ENCODE measurements at places on chromosomes 4 and X.

- H3K4me3 ChIP-seq: no peak overlapping the region
- no peak overlapping the region for H3K27ac ChIP-seq
- no peaks in the 10 kb centered on the region for H3K4me1 ChIP-seq
- no peaks in the 10 kb centered on the region for H3K27me3 ChIP-seq
- no peaks in the 10 kb centered on the region for H3K36me3 ChIP-seq
Measured at GRCh38 chr4:27008679-27009078, 148.0 kb downstream of the STIM2 start.

DNA sequence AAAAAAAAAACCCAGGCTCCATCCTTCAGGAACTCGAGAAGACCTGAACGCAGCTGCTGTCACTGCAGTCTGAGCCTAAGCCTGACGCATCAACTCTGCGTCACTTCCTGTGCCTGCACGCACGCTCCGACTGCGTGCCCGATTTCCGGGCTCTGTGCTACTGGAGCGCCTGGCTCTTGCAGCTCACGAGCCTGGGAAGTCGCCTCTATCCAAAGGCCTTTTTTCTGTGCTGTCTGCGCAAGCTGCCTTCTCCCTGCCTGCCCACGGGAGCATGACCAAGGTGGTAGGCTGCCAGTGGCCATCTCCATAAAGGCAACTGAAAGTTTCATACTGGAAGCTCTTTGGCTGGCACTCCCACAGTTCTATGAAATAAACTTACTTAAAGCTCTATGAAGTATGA lies 9.9 kb upstream of the GASK1B start:
- no peaks in the 10 kb centered on the region for H3K4me1 ChIP-seq
- no peak overlapping the region for H3K4me3 ChIP-seq
- no peak overlapping the region for H3K27ac ChIP-seq
- H3K36me3 ChIP-seq: no peaks in the 10 kb centered on the region
- DNase-seq: no peak
- no peaks in the 10 kb centered on the region for H3K27me3 ChIP-seq

GRCh38 chr4:36477861-36478260 lies 196.4 kb downstream of the DTHD1 start:
- no peak overlapping the region for H3K27ac ChIP-seq
- no peaks in the 10 kb centered on the region for H3K27me3 ChIP-seq

DNA sequence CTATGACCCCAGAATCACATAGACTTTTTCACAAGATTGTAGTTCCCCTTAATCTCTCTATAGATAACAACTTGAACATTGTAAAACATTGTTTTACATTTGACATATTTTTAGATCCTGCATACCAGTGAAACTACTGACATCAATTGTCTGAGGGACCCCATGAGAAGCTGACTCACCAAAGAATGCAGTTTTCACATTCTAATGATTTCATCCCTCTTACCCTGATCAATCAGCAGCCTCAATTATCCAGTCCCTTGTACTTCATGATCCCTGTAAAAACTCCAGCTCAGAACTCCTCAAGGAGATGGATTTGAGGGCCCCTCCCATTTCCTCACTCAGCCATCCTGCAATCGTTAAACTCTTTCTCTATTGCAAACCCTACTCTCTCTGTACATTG lies 411.0 kb upstream of the NDST3 start:
- H3K4me1 ChIP-seq: no peaks in the 10 kb centered on the region
- no peaks in the 10 kb centered on the region for H3K27me3 ChIP-seq
- DNase-seq: no peak
- H3K36me3 ChIP-seq: no peaks in the 10 kb centered on the region

DNA sequence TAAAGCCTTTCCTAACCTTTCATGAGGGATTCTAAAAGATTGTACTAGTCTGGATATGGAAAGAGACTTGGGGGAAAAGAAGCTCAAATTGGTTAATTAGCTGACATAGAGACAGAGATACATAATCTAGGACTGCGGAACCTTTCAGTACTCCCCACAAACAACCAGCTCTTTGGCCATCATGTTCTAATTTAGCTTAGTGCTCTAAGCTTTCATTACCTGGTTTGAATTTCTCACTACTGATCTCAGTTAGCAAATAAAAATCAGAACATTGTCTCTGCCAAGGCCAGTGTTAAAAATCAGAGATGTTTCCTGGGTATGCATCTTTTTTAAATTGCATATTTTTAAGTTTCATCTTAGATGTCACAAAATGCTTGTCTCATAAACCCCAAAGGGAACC lies 254.4 kb downstream of the GLUD2 start:
- no peaks in the 10 kb centered on the region for H3K36me3 ChIP-seq
- H3K27me3 ChIP-seq: no peaks in the 10 kb centered on the region
- H3K4me1 ChIP-seq: no peaks in the 10 kb centered on the region
- H3K27ac ChIP-seq: no peak overlapping the region
- H3K4me3 ChIP-seq: no peak overlapping the region

- H3K36me3 ChIP-seq: no peaks in the 10 kb centered on the region
- H3K27ac ChIP-seq: no peak overlapping the region
- H3K27me3 ChIP-seq: no peaks in the 10 kb centered on the region
- DNase-seq: no peak
- H3K4me1 ChIP-seq: no peaks in the 10 kb centered on the region
Measured at GRCh38 chr4:78618436-78618835, 66.9 kb downstream of the ANXA3 start.

GRCh38 chr4:188433741-188434315 lies 294.6 kb downstream of the TRIML1 start:
- H3K4me3 ChIP-seq: no peak overlapping the region
- no peaks in the 10 kb centered on the region for H3K4me1 ChIP-seq
- no peak overlapping the region for H3K27ac ChIP-seq
- no peaks in the 10 kb centered on the region for H3K27me3 ChIP-seq

GRCh38 chrX:74498924-74499323 lies 77.6 kb downstream of the SLC16A2 start:
- H3K4me3 ChIP-seq: no peak overlapping the region
- no peaks in the 10 kb centered on the region for H3K27me3 ChIP-seq
- H3K4me1 ChIP-seq: peaks cover 4% of the 10 kb centered on the region
- no peak overlapping the region for H3K27ac ChIP-seq
- DNase-seq: no peak
- H3K36me3 ChIP-seq: no peaks in the 10 kb centered on the region

DNA sequence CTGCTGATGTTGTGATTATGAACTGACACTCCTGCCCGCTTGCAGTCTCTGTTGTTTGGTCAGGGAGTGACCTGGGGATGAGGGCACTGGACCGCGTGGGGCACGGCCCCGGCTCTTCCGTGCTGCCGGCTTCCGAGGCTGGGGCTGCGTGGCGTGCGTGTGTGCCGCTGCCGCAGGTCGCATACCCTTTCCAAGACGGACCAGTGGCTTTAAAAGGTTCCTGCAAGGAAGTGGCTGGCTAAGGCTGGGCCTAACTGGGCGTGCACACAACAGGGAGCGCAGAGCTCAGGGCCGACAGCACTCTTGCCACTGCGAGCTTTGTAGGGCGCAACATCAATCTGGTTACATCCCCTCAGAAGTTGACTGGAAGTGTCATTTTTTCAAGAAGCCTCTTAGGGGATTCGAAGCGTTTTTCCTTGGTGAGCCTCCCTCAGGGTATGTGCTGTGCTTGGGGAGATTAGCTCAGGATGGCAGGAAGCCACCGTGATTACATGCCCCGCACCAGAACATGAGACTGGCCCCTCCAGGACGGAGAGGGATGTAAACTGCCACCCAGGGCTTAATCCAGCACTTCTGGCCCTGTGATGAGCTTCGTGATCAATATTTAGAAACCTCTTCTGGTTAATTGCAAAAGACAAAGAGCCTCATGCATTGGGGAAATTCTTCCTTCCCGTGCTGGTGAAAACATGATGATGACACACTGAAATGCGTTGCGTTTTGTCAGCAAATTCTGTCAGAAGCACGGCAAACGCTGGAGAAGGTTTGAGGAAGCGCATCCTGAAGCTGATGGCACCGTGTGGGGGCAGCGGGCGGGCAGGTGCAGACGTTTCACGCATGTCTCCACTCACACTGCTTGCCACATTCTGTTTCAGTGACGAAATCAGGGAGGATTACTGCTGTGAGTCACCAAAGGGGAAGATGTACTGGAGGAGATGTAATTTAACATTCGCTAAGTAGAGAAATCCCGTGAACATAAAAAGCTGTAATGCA lies 11.1 kb downstream of the MAEA start:
- H3K4me3 ChIP-seq: no peak overlapping the region
- no peak overlapping the region for H3K27ac ChIP-seq
- H3K4me1 ChIP-seq: no peaks in the 10 kb centered on the region
- H3K27me3 ChIP-seq: no peaks in the 10 kb centered on the region
- peaks cover 53% of the 10 kb centered on the region for H3K36me3 ChIP-seq

- H3K27me3 ChIP-seq: no peaks in the 10 kb centered on the region
- H3K4me1 ChIP-seq: no peaks in the 10 kb centered on the region
- H3K36me3 ChIP-seq: no peaks in the 10 kb centered on the region
- H3K4me3 ChIP-seq: no peak overlapping the region
Measured at GRCh38 chr4:53100501-53101190, 238.5 kb downstream of the RASL11B start.

GRCh38 chrX:2732076-2732475 lies 19.8 kb upstream of the XG start:
- no peaks in the 10 kb centered on the region for H3K27me3 ChIP-seq
- H3K27ac ChIP-seq: no peak overlapping the region
- no peak overlapping the region for H3K4me3 ChIP-seq
- DNase-seq: no peak
- no peaks in the 10 kb centered on the region for H3K4me1 ChIP-seq

DNA sequence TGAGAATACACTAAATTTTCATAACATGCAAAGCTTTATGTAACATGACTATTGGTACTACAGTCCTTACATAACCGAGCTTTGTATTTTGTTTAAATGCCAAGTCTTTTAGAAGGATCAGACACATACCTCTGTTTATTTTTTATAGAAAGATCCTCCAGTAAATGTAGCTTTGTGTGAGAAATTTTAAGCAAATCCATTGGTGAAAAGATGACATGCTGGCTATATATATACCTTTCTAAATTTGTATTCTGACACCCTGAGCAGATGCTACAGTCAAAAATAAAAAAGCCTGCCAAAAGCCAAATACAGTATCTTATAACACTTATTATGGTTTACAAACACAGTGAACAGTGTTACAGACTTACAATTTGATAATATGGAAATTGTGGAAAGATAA lies at the start of gene YIPF7:
Gene YIPF7, minus strand, starts transcription at position 201 of the 400 bp plus-strand sequence. CDS start 1,525 bp downstream, outside the sequence.
- H3K27ac ChIP-seq: no peak within 1 kb of the TSS
- H3K4me1 ChIP-seq: no peaks in the 10 kb centered on the region
- no peaks in the 10 kb centered on the region for H3K27me3 ChIP-seq
- H3K36me3 ChIP-seq: no peaks in the 10 kb centered on the region
- DNase-seq: no peak

GRCh38 chr4:109075621-109076020 lies 226.8 kb downstream of the COL25A1 start:
- no peaks in the 10 kb centered on the region for H3K4me1 ChIP-seq
- no peaks in the 10 kb centered on the region for H3K27me3 ChIP-seq
- H3K27ac ChIP-seq: no peak overlapping the region

DNA sequence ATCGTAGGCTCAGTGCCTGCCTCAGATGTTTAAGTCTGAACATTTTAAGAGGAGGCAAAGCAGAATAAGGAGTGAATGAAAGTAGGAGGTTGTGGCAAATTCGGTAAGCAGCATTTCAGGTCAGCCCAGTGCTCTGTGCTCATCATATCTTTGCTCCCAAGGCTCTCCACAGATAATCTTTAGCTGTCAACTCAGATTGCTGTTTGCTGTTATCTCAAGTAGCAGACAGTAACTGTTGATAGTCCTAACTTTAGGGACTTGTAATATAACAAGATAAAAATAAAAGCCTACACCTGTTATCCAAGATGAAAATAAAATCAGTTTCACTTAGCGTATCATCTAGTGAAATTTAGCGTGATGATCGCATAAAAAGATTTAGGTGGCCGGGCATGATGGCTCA lies 18.6 kb upstream of the CLTRN start:
- peaks cover 16% of the 10 kb centered on the region for H3K27me3 ChIP-seq
- no peak overlapping the region for H3K4me3 ChIP-seq
- DNase-seq: no peak
- H3K4me1 ChIP-seq: no peaks in the 10 kb centered on the region

DNA sequence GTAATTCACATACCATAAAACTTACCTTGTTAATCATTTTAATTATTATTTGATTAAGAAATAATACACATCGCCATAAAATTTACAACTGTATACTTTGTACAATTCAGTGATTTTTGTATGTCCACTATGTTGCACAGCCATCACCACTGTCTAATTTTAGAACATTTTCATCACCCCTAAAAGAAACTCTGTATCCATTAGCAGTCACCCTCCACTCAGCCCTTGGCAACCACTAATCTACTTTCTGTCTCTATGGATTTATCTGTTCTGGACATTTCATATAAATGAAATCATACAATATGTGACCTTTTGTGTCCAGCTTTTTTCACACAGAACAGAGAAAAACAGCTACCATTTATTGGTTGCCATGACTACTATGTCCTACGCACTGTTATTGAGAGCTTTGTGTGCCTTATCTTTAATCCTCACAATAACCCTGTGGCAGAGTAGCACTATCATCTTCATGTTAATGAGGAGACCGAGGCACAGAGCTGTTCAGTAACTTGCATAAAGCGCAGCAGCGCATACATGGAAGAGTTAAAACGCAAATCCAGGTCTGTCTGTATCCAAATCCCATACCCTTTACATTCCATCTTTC lies 64.6 kb upstream of the PAGE1 start:
- no peaks in the 10 kb centered on the region for H3K27me3 ChIP-seq
- H3K4me1 ChIP-seq: no peaks in the 10 kb centered on the region
- peak; percentile 36 for DNase-seq
- no peak overlapping the region for H3K4me3 ChIP-seq

GRCh38 chr4:128649161-128649560 lies 160.3 kb upstream of the JADE1 start:
- H3K27me3 ChIP-seq: no peaks in the 10 kb centered on the region
- H3K36me3 ChIP-seq: no peaks in the 10 kb centered on the region
- no peak overlapping the region for H3K4me3 ChIP-seq
- no peak overlapping the region for H3K27ac ChIP-seq

- peak; percentile 67 for DNase-seq
- peaks cover 35% of the 10 kb centered on the region for H3K27me3 ChIP-seq
- H3K4me1 ChIP-seq: peaks cover 45% of the 10 kb centered on the region
- H3K4me3 ChIP-seq: peak overlapping the region; percentile 61
- H3K27ac ChIP-seq: no peak overlapping the region
Measured at GRCh38 chr4:7193030-7193958, 956 bp downstream of the SORCS2 start.

DNA sequence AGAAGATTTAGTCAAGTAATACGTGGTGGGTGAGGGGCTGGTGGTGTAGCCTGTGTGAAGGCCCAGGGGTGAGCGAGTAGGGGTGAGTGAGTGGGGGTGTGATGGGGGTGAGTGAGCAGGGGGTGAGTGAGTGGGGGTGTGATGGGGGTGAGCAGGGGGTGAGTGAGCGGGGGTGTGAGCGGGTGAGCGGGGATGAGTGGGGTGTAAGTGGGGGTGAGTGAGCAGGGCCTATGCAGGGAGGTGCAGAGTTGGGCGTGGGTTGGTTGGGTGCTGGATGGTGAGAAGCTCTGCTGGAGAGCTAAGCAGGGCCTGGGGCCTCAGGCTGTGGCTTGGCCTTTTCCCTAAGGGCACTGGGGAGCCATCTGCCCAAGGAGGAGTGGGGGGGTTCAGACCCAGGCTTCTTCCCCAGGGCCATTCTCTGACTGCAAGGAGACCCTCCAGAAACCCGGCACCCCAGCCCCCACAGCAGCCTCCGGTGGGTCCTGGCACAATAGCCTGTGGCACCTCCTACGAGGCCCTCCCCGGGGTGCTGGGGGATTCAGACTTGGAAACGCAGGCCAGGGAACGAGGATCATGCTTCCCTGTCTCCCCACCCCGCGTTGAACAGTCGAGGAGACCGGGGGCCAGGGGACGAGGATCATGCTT lies 30.4 kb downstream of the SH3TC1 start:
- no peak overlapping the region for H3K4me3 ChIP-seq
- no peak overlapping the region for H3K27ac ChIP-seq
- DNase-seq: no peak
- no peaks in the 10 kb centered on the region for H3K27me3 ChIP-seq

GRCh38 chr4:30518211-30518610 lies 202.0 kb upstream of the PCDH7 start:
- H3K4me1 ChIP-seq: no peaks in the 10 kb centered on the region
- H3K27me3 ChIP-seq: no peaks in the 10 kb centered on the region
- DNase-seq: peak; percentile 8
- H3K36me3 ChIP-seq: no peaks in the 10 kb centered on the region
- no peak overlapping the region for H3K4me3 ChIP-seq

Measured in spinal cord (tissue), 10 donors.